HuH-7 (cell line): ENCODE measurements at places on chromosomes 7 and 10.
A peak's percentile ranks its signal among the peaks of the same experiment; 100 is the strongest.

- no peak for DNase-seq
Measured at GRCh38 chr10:5545778-5546710, 21.3 kb downstream of the CALML3 start.

- peak; percentile 79 for DNase-seq
Measured at GRCh38 chr7:44973610-44974401, 5.0 kb downstream of the MYO1G start.

GRCh38 chr7:70694434-70694970 lies 437.4 kb upstream of the GALNT17 start:
- DNase-seq: peak; percentile 41

- DNase-seq: no peak
Measured at GRCh38 chr10:7233259-7233991, 177.4 kb downstream of the SFMBT2 start.

- DNase-seq: no peak
Measured at GRCh38 chr10:16231176-16231575, 205.6 kb upstream of the PTER start.

DNA sequence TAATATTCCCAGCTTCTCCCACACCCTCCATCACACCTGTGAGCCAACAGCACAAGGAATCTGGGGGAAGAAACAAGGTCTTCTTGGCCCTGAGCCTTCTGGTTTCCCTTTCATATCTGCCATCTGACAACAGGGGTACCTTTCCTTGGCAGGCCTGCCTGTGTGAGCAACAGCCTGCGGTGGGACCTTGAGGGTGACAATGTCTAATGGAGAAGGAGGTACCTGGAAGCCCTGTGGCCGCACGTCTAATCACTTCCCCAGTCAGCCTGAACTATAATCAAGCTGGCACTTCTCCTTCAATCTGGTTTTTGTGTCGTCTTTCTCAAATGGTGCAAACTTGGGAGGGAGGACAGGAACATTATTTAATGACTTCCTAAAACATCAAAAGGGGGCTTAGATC lies 41.2 kb downstream of the NRCAM start:
- no peak for DNase-seq

- DNase-seq: no peak
Measured at GRCh38 chr10:24385776-24386175, 176.8 kb downstream of the KIAA1217 start.

DNA sequence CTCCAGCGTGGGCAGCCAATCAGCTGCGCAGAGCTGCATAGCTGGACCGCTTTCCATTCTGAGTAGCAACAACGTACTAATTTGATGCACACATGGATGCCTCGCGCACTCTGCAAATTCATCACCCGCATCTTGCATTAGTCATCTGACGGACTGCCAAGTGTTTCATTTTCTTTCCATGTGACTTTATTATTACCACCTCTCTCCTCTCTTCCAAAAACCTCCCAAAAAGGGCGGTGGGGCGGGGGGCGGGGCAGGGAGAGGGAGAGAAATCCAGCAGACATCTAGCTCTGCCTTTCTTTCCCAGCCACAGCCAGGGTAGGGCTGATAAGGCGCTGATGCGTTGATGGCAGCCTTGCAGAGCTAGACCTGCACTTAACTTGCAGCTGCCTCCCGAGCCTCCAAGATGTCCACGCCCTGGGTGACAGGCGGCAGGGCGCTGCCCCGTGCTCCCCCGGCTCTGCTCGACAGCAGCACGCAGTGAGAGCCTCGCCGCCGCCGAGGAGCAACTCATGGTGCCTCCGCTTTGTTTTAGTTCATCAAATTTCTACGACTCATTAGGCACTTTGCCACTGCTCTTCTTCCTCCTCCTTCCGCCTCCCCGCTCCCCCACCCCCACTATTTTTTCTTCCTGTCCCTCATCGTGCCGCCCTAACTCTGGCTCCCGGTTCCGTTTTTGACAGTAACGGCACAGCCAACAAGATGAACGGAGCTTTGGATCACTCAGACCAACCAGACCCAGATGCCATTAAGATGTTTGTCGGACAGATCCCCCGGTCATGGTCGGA lies 147.3 kb downstream of the CELF2 start:
- no peak for DNase-seq

GRCh38 chr7:94338921-94339371 lies 55.7 kb upstream of the COL1A2 start:
- DNase-seq: no peak

GRCh38 chr7:774161-775109 lies 47.4 kb upstream of the PRKAR1B start:
- DNase-seq: peak; percentile 93

DNA sequence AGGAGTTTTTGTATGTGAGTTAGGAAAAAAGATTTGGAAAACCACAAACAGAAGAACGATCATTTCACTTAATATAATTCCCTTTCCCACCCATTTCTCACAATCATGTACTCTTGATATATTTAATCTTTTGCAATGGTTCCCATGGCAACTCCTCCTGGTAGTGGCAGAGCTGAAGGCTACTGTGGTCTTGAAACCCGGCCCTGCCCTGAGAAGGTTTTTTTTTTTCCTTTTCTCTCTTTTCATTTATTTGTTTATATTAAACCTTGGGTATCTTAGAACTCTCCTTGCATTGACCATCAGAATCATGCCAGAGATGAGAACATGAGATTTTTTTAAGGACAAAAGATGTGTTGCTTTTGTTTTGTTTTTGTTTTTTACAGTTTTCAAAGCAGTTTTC lies 566.1 kb upstream of the NRP1 start:
- no peak for DNase-seq

DNA sequence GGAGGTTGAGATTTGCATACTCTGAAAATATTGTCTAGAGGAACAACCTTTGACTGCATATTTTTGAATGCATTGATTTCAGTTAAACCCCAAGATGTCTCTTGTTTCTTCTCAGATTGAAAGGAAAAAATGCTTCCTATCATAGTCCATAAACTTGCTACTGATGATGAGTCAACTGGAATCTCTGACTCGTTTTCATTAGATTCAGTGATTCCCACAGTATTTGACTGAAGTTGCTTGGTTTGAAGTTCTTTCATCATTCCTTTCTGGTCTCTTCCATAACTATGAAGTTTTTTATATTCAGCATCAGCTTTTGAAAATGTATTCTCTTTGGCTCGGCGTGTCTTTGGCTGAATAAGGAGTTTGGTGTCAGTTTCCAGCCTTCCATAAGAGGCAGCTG lies 10.7 kb downstream of the PEX1 start:
- no peak for DNase-seq

GRCh38 chr7:77657427-77658224 lies 38.6 kb upstream of the RSBN1L start:
- DNase-seq: peak; percentile 4

DNA sequence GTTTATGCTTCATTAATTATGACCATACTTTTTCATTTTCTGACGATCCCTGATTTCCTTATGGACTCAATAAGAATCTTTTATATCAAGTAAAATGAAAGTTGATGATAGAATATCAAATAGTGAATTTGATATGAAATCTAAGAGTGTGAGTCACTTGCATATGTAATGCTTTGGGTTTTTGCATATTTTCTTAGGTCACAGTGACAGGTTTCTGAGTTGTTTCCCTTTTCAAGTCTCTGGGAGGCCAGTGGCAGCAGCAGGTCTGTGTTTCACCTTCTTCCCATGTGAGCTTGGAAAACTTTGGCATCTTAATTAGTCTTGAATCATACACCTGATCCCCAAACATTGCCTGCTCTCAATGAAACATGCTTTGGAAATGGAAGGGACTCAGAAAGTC lies 34.7 kb upstream of the GJD4 start:
- no peak for DNase-seq

DNA sequence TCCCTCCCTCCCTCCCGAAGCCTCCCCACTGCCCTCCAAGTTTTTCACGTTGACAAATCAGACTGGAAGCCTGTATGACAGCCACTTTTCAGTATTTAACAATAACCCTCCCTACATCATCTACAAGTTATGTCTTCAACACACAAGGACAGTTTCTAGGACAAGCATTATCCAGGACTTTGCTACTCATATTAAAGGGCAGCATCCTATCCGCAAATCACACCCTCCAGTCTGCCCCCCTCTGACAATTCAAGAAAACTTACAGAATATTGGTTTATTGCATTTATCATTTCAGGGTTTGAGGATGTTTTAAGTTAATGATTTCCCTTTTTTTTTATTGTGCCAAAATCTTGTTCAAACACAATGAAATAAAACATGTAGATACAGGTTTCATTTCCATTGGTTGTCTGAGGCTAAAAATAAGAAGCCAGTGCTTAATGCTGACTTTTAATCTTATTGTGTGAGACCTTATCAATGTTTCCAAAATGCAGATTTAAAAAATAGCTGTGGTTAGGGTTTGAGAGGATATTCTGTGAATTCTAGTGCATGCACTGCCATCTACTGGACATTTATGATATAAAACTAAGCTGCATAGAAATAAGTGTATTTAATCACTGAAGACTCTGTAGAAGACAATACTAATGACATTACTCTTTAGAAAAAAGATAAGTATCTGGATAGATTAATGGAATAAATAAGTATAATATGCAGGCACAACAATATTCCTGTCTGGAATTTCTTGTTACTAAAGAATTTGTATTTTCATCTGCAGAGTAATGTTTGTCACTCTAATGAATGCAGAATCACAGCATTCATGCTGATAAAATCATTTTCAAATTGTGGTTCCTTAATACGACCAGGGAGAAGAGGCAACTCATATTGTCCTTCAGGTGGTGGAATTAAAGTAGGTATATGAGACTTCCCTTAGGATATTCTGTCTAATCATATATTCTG lies 64.1 kb downstream of the CAV1 start:
- no peak for DNase-seq

GRCh38 chr7:28976022-28976421 lies 17.9 kb upstream of the TRIL start:
- no peak for DNase-seq

GRCh38 chr10:121732656-121733445 lies 134.6 kb upstream of the FGFR2 start:
- no peak for DNase-seq
